Effector memory CD4-positive, alpha-beta T cell (primary cell): ENCODE measurements at places on chromosomes 7 and 10.

- DNase-seq, result no peak
Measured at GRCh38 chr10:1972406-1972805, 235.1 kb upstream of the ADARB2 start.

DNA sequence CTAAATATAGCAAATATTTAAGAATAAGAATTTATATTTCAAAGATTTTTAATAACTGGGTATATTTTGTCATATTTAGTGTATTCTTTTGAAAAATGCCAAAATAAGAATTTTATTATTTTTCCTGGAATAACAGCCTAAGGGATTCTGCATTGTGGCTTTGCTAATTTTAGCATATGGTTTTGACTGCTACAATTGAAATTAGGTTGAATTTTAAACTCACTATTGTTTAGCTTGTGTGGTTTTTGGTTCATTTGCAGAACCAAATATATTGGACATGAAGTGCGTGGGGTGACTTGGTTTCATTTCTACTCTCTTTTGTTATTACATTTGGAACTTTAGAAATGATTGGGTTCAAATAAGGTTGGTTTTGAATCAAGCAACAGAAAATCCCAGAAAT, 35.5 kb downstream of the ZNF273 start:
- no peak for DNase-seq

GRCh38 chr10:114662646-114663217, 4.7 kb upstream of the ABLIM1 start:
- no peak for DNase-seq

- no peak for DNase-seq
Measured at GRCh38 chr7:123657304-123657685, 1.6 kb downstream of the LMOD2 start.

DNA sequence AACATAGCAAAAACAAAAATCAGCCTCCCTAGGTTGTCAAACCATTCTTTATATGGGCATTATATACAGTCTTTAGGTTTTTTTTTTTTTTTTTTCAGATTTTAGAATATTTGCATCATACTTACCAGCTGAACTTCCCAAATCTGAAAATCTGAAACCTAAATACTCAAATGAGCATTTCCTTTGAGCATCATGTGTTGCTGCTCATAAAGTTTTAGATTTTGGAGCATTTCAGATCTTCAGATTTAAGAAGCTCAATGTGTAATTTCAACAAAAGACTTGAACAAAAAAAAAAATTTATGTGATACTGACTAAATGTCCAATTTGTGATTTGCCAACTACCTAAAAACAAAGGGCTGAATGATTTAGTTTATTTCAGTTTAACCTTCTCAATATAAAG, 13.6 kb downstream of the FAM3C start:
- no peak for DNase-seq

DNA sequence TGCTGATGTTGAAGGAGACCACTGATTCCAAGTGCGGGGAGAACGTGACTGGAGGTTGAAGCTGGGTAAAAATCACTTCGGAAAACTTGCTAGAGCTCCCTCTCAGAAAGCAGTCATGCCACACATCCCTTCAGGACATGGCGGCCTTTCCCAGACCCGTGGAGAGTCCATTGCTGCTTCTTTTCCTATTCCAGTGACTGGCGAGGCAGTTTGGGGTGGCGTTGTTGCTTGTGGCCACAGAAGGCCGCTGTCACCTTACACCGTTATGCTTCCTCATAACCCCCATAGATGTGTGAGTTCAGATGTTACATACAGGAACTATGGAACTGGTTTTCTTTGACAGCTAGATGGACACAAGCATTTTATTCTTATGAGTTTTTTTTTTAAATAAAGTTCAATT, 235.6 kb upstream of the POM121L12 start:
- no peak for DNase-seq

DNA sequence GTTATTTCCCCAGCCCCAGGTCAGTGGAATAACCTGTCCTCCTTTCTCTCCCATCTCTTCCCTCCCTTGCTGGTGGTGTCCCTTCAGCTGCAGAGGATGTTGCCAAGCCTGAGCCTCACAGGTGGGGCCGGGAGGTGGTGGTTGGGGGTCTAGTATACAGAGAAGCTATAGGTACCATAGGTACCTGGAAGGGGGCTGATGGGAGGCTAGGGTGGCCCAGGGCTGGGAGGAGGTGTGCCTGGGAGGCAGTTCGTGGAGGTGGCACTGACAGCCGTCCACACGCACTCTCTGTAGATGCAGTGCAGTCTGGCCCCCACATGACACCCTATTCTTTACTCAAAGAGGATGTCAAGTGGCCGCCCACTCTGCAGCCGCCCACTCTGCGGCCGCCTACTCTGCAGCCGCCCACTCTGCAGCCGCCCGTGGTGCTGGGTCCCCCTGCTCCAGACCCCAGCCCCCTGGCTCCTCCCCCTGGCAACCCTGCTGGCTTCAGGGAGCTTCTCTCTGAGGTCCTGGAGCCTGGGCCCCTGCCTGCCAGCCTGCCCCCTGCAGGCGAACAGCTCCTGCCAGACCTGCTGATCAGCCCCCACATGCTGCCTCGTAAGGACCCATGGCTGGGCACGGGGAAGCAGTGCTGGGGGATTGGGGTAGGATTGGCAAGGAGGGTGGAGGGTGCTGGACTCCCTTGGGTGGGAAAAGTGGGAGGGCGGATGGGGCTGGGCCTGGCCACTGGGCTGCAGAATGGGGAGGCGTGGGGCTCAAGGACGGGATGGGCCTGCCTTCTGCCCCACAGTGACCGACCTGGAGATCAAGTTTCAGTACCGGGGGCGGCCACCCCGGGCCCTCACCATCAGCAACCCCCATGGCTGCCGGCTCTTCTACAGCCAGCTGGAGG, 9.5 kb downstream of the IRF5 start:
- DNase-seq, result no peak

DNA sequence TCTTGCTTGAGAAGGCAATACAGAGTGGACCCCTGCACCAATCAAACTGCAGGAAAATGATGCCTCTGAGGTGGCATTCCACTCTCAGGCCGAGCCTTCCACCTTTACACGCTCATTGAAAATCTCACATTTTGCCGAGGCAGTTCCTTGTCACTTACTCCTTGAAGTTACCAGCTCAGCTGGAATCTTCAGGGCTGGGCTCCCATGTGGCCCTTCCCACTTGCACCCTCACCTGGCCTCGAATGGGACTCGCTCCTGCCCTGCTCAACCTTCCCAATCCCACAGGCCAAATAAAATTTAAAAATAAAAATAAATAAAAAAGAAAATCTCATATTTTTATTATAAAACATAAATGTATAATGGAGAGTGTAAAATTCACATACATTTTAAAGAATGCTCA, 790.7 kb upstream of the COBL start:
- DNase-seq, result no peak

DNA sequence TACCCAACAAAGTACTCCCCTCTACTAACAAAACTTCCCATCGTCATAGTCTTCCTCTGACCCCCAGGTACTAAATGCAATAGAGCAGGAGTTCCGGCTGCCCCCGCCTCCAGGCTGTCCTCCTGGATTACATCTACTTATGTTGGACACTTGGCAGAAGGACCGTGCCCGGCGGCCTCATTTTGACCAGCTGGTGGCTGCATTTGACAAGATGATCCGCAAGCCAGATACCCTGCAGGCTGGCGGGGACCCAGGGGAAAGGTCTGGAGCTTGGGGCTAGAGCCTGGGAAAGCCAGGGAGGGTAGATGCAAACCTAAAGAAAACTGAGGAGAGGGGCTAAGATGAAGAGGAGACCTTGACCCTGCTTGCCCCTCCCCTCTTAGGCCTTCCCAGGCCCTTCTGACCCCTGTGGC, 15.3 kb downstream of the EPHB6 start:
- DNase-seq, result no peak

GRCh38 chr10:29619241-29619669, 15.5 kb downstream of the SVIL start:
- DNase-seq, result no peak

DNA sequence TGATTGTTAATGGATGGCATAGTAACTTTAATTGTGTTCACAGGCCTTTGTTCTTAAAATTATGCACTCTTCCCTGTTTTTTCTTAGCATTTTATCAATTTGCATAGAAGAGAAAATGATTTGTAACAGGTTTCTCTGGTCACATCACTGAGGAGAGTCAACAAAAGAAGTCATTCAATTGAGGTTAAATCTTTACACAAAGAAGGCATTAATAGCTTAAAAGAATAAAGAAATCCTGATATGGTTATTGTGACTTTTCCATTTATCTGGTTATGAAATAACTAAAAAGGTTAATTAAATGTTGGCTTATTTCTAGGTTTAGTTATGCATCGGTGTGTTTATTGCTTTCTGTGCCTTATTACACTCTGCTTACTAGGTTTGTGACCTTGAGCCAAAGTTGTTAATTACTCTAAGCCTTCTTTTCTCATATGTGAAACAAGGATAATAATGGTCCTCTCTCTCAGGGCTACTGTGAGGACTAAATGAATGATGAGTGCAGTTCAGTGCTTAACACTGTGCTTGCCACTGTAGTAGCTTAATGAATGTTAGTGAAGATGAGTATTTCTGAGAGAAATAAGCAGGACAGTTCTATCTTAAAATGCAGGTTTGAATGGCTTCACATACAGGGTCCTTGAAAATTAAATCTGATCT, 12.1 kb downstream of the BMPR1A start:
- no peak for DNase-seq

GRCh38 chr10:80462299-80462980, 8.3 kb downstream of the TSPAN14 start:
- no peak for DNase-seq

DNA sequence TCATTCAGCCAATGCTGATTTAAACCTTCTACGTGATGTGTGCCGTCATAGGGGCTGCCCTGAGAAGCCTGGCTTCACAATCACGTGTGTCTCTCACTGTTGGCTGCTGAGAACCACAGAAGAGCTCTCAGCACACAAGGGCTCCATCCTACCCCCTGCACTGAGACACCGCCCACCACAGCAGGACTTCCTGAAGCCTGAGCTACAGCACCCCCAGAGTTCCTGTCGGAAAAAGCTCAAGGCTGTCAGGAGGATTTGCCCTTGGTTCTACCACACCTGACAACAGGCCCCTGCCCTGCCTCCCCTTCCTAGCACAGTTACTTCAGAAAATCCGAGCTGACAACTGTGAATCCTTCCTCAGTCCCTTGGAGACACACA, 191.9 kb downstream of the MAD1L1 start:
- DNase-seq, result no peak

DNA sequence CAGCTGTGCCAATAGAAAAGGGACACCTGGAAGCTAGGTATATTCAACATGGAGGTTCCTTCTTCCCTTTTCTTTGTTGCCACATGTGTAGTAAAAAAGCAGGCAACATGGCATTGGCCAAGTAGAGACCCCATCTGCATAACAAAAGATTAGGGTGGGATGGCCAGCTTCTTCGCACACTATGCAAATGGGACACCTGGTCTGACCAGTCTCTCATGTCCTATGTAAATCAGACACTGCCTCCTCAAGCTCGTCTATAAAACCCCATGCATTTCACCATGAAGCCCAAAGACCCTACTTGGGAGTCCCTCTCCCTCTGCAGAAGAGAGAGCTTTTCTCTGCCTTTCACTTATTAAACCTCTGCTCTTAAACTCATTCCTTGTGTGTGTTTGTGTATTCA, 53.9 kb downstream of the MYL10 start:
- DNase-seq, result no peak

DNA sequence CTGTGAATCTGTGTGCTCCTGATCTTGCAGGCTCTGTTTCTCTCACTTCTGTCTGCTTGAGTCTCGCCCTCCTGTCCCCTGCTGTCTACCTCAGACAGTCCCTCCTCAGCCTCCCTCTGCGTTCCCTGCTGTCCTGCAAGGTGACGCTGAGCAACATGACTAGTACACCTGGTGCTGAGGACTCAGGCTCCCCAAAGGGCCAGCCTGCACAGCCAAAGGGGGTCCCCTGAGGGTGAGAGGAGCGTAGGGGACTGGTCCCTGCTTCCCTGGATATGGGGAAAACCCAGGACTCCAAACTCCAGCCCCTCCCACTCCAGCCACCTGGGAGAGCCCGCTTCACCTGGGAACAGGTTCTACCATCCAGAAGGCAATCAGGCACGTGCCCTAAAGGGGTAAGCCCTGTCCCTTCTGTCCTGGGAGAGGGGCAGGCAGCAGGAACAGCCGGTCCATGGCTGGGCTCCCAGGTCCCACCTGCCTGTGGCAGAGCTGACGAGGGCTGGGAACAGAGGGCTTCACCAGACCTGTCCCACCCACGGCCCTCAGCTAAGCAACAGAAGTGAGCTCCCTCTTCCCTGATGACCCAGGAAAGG, 156.5 kb downstream of the UBE2H start:
- DNase-seq, result no peak

- DNase-seq, result no peak
Measured at GRCh38 chr10:56623064-56623463, 262.0 kb upstream of the ZWINT start.

DNA sequence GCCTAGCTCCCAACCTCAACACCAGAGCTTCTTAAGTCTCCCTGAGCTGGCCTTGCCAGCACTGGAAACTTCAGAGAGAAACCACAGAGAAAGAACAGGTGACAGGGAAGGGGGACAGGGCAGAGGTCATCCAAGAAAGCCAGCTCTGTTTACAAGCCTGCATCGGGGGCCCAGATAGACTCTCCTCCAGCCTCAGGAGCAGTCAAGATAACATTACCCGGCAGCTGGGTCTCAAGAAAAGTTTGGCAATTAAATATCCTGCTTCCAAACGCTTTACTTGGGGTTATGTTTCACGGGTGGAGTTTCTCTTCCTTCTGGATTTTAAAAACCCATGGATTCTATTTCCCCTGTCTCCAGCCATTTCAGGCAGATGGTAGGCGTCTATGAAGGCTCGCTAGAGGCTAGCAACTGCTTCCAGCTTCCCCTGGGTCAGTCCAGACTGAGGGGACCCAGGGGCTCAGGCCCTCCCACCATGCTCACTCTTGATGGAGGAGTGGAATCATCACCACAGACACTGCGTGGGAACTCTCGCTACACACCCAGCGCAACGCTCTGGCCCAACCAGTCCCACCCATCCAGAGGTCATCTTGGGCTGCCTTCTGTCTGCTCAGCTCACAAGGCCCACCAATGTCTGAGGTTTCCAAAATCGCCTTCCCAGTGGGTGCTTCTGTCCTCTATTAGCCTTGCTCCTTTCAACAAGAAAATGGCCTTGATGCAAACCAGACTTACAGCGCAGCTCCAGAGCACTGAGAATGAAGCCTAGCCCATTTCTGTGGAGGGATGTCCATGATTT, 48.8 kb downstream of the SH3PXD2A start:
- DNase-seq, result no peak

GRCh38 chr10:61944410-61945147, 43.1 kb downstream of the ARID5B start:
- no peak for DNase-seq

- no peak for DNase-seq
Measured at GRCh38 chr10:131697476-131698128, 203.2 kb upstream of the PPP2R2D start.

DNA sequence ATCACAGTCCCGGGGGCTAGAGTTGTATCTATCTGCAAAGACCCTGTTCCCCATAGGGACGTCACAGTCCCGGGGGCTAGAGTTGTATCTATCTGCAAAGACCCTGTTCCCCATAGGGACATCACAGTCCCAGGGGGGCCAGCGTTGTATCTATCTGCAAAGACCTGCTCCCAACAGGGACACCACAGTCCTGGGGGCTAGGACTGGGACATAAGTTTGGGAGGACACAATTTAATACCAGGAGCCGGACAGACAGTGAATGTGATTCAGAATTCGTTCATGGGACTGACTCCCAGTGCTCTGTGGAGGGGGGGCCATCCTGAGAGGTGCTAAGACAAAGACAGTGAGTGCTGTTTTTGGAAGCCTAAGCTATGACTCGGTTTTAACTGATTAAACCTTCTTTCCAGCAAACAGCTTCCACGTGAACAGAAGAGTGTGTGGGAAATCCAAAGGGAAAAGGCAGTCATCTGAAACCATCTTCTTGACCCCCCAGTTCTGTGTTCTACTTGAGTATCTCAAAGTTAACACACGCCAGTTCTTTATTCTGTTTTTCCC, 153.0 kb downstream of the DIP2C start:
- DNase-seq, result no peak
